ENCODE measurements at places on chromosomes 1 and 21.
A peak's percentile ranks its signal among the peaks of the same experiment; 100 is the strongest.

DNA sequence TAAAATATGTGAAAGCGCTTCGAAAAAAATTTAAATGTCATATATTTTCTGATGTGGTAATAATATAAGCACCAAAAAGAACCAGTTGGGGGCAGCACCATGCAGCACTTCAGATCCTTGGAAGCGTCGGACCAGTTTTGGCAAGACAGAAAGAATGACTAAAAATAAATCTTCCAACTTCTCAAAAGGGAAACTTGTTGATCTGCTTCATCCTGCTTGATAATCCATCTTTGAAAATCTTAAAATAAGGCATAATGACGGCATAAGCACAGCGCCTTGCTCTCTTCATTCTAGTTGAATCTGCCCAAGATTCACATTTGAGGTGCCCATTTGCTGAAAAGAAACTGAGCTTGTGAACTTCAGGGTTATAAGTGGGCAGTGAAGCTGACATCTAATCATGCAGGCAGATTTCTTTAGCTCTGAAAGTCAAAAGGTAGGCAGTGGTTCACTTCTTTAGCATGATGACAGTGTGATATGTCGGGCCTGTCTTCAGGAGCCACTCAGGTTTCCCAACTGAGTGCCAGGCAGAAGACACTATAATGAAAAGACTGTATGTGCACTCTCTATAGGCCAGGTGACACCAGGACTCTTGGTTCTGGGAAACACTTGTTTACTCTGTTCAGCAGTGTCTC lies 19.8 kb upstream of the MUTYH start:
- DNase-seq, result peak; percentile 32

- DNase-seq, result peak; percentile 53
Measured at GRCh38 chr1:156920233-156921052, at the start of gene LRRC71. Gene LRRC71, plus strand, starts transcription at chr1:156920632. Its CDS starts 172 bp downstream, at chr1:156920804.

- DNase-seq, result no peak
Measured at GRCh38 chr1:157580179-157580827, 17.6 kb downstream of the FCRL4 start.

DNA sequence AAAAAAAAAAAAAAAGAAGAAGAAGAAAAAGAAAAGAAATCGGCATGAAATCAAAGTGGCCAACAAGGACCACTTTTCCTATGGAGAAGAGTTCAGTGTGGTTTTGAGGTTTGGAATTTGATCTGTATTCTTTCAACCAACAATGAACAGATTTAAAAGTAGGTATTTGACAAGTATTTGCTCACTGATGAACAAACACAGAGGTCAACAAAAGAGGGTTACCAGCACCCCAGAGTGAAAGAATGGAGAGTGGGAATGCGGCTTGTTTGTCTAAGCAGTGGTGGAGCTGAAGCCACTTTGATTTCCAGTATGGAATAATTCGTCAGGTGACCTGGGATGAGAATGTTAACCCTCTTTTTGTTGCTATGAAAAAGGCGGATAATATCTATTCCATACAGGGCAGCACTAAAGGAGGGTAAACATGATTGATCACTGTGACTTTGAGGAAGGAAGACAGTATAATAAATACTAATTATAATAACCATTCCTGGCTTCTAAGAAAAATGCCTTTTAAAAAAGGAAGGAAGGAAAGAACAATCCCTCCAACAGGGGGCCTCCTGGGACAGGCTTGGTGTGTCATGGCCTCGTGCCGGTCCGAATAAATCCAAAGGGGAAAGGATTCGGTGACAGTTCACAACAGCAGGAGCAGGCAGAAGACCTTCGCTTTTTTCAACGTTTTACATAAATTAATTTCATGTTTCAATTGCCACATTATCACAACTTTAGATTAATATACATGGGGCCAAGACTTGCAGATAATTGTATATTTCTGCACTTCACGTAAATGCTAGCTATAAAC lies 37.2 kb upstream of the SIM2 start:
- no peak for DNase-seq

- DNase-seq, result peak; percentile 84
Measured at GRCh38 chr1:149886396-149887195, 12.8 kb upstream of the BOLA1 start.

DNA sequence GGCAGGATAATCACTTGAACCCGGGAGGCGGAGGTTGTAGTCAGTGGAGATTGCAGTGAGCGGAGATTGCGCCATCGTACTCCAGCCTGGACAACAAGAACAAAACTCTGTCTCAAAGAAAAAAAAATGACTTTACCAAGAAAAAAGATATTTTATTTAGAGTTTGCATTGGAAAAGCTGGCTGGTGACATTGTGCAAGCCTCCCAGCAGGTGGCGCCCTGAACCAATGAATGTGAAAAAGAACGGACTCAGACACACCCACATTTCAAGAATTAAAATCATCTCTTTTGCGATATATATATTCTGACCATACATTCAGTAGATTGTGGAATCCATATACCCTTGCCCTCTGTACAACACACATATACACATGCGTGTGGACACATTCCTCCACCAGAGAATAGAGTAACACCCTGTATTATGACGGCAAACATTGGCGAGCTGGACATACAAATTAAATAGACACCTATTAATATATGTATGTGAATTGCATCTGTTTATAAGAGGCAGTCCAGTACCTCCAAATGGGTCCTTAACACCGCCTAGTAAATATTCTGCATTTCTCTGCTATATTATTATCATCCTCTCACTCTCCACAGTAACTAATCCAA lies 39.0 kb upstream of the CADM3 start:
- DNase-seq, result peak; percentile 72

GRCh38 chr1:64981601-64982533 lies 15.5 kb upstream of the JAK1 start:
- DNase-seq, result no peak

DNA sequence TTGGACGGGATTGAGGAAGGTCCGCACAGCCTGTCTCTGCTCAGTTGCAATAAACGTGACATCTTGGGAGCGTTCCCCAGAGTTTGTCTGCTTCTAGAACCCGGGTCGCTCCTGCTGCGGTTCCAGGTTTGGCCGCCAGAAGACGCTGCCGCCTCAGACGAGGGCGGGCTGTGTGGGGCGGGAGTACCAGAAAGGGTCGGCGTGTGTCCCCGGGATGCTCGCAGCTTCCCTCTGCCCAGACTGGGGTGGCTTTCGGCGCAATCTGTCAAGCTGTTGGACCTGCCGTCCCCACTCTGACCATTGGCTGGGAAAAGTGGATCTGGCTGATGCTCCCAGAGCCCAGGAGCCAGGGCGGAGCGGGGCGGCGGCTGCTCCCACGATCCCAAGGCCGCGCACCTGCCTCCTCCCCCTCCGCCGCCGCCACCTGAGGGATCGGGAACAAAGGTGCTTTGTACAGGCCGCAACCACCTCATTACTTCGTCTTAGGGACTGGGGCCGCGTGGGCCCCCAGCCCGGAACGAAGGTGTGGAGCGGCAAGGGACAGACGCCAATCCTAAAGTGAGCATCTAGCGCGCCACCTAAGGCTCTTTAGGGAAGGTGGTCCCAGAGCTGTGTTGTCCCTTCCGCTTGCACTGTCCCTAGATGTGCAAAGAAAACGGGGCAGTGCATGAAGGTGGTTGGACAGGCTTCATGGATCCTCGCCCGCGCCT lies 683 bp upstream of the EFNA4 start:
- DNase-seq, result peak; percentile 77

DNA sequence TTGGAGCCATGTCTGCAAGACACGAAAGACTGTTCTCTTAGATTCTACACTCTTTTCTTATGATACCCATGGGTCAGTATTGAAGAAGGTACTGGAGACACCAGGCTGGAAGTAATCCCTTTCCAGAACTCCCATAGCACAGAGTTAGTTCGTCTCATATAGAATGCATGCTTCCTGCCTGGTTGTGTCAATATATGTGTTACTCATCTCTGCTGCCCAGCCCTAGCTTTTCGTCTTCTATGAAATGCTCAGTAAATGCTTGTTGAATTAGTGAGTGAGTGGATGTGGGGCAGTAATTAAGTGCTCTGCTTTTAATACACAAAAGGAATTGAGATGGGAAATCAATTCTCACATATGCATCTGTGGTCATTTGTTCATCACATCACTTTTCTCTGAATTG lies 32.1 kb downstream of the ADCY10 start:
- no peak for DNase-seq

- no peak for DNase-seq
Measured at GRCh38 chr21:43731891-43732711, 13.2 kb downstream of the PDXK start.

DNA sequence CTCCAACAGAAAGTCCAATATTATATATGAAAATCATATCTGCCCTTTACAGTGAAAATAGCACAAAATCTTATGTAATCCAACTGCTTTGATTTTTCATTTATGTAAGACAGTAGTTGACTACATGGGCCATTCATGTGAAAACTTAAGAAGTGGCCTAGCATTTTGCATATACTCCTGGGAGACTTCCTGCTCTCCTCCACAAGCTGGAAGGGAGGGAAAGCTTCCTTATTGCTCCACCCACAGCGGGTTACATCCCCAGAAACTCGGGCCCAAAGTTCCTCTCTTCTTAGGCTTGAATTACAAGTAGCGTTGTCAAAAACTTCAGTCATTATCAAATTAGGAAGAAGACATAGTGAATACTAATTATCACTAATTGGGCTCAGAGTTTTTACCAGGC lies 29.2 kb downstream of the FYB2 start:
- DNase-seq, result no peak

GRCh38 chr1:214641214-214641895 lies 38.4 kb downstream of the CENPF start:
- no peak for DNase-seq

DNA sequence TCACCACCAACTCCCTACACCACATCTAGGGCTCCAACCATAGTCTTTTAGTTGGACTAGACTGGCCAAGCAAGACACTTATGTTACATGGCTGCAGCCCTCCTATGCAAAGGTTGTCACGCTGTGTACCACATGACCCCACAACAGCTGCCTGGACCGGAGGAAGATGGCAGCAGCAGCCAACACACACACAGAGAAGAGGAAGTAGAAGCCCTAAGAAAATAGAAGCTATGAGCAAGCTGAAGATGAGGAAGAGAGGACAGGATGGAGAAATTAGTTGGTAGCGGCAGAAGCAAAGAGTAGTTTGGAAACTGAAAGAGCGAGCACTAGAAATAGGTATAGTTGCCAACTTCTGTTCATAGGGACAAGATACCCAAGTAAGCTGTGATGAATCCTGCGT lies 60.8 kb upstream of the RALGPS2 start:
- no peak for DNase-seq

DNA sequence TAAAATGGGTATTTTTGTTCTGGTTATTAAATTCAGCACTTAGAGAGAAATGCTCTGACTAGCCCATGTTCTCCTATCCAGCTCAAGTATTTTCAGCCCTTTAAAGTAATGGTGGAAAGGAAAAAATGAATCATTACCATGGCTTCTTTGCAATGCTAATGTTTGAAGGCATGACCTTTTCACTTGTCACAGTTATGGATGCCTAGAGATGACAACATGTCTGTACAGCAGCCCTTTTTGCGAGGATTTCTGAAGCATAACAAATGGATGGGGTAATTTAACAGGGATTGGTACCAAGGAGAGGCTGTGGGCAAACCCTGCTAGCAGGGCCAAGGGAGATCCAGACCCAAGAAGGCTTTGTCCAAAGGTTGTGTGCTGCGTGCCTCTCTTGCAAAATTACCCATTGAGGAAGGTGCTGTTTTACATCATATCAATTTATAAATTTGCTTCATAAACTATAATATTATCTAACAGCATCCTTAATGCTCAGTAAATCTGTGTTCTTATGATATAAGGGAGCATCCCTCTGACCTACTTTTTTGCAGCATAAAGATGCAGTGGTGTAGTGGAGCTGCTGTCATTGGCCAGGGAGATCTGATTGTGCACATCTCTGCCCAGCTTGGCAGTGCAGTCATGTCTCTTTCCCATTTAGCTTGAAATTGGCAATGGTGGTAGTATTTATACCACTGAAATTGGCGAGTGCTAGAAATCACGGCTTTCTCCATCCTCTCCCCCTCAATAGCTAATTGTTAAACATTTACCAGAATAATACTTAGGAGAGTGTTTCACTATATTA lies 327.1 kb downstream of the PCP4 start:
- no peak for DNase-seq

- DNase-seq, result no peak
Measured at GRCh38 chr1:41537788-41538351, 53.4 kb upstream of the EDN2 start.

DNA sequence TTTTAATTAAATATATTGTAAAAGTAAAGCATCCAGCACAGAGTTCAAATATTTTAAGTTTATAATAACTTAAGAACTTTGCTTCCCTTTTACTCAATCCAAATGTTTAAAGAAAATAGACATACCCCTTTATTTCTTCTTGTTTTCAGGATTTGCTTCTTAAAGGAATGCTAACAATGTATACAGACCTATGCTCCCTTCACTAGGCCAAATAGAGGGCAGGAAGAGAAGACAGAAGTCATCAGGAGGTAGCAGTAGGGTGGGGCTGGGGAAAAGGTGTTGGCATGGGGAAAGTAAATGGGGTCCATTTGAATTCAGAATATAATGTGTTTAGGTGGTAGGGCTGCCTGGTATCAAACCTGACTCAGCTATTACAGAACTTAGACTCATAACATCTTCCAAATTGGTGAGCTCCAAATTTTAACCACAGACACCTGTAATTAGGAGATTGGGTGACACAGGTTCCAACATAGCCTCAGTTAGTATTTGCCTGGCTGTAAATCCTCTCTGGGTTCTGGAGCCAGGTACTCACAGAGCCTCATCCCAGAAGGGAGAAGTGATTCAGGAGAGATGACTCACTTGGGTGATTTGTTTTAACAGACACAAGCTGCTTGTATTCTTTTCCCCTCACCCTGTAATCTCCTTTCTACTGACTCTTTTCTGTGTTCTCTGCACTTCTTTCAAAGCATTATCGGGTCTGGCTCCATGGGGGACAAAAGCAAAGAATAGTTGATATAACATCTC lies 60.1 kb upstream of the DUSP10 start:
- DNase-seq, result no peak

DNA sequence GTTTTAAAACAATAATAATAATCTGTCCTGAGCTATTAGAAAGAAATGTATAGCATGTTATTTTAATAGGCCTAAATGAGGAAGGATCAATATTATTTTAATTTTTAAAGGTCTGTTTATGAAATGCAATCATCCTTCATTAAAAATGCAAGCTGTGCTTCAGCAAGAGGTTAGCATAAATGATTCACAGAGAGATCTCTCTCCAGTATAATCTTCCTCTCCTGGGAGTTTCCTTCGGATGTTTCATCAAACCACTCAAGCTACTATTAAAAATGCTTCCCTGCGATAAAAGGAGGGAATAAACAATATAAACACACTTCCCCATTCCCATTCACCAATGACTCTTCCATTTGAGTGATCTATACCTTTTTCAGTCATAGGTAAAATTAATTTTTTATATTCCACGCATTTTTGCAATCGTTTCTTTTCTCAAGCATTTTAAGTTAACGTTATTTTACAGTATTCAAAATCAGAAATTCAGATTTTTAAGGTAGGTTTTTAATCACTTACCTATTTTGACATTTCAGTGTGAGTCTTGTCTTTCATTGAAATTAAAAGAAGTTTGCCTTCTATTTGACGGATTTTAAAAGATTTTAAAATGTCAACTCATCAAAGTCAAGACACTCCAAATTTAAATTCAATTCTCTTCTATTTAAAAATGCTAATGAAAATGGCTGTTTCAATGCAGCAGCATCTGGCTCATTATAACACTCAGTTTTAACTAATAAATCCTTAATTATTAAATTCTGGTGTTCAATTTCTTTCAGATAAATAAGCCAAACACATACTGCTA lies 64.3 kb downstream of the RERE start:
- DNase-seq, result no peak

Measured in activated CD4-positive, alpha-beta T cell treated with anti-CD3 and anti-CD28 coated beads for 24 hours (primary cell).